ENCODE measurements at places on chromosomes 7 and 10.

GRCh38 chr7:70833726-70834125 is 298.2 kb upstream of the GALNT17 start:
- DNase-seq, result no peak

DNA sequence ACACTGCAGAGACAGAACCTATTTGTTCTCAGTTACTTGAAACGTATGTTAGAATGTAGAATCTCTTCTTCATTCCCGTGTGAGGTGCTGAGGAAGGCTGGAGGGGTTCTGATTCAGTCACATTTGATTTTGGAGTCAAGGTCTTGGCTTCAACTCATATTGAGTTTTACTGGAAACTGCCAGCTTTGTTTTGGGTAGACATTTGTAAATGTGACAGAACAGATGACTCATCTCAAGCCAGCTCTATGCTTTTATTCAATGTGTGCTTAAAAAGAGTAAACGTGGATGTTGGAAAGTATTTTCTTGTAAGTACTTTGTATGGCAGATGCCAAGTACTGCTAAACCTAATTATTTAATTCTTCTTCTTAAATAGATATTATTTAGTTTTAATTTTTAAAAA is 780.8 kb upstream of the C7orf33 start:
- no peak for DNase-seq

GRCh38 chr7:12032146-12032545 is 178.9 kb upstream of the TMEM106B start:
- DNase-seq, result no peak

DNA sequence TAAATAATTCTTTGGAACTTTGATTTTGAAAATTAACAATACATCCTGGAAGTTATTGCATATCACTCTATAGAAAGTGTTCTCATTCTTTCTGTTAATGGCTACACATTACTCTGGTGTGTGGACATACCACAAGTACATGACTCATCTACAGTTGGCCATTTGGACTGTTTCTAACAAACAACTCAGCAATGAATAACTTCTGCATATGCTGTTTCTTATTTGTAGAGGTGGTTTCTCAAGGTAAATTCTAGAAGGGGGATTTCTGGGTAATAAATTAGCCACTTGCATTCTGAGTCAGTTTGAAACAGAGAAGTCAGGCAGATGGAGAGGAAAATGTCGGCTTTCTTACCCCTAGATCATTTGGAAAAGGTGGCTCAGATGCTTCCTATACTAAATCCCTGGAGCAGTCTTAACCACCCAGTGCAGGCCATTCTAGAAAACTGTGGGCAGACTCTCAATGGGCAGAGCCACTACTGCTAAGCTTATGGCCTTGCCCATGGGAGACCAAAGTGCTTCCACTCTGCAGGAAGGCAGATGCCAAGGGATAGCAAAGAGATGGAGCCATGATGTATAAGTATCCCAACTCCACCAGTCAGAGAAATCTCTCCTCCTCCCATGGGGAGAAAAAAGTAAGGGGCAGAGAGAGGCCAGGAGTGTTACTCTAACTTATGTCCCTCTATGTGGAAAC is 194.0 kb upstream of the PLPP4 start:
- no peak for DNase-seq

DNA sequence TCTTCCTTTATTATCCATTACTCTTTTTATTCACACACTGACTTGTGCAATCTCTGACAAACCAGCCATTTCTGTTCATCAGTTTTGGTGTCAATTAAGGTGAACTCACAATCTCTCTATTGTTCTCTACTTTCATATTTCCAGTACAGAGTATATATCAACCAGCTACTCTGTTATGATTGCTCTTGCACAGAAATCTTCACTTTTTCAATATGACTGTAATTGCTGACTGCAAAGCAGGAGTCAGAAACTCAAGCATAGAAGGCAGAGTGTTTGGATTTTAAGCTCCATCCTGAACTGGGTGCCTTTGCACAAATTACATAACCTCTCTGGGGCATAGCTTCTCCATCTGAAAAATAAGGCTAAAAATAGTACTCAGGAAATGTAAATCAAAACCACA is 1042.0 kb downstream of the GRM8 start:
- no peak for DNase-seq

DNA sequence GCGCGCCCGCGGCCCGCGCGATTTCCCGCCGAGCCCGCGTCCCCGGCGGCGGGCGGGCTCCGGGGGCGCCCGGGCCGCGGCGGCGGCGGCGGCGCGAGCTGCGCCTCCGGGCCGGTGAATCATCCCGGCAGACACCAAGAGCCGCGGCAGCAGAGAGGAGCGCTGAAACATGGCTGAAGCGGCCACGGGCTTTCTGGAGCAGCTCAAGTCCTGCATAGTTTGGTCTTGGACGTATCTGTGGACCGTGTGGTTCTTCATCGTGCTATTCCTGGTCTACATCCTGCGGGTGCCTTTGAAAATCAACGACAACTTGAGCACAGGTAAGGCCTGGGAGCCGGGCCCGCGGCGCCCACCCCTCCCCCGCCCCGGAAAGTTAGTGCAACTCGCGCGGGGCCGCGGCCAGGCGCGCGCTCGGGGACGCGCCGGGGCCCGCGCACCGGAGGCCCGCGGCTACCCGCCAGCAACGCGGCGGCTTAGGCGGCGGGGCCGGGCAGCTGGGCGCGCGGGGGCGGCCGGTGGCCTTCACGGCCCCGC is at the start of gene ST7:
Gene ST7 (plus strand): TSS at position 130 of the 534 bp plus-strand sequence. CDS start 40 bp downstream, at position 170.
- DNase-seq, result peak; percentile 35

GRCh38 chr10:93062514-93063143 is 2.0 kb downstream of the CYP26C1 start:
- DNase-seq, result no peak

All from stimulated activated CD8-positive, alpha-beta memory T cell treated with anti-CD3 and anti-CD28 coated beads, Interleukin-7, amount 100 ng/mL, for 24 hours (primary cell).